NCI-H1048 (cell line): ENCODE measurements at places on chromosomes 11 and 22.
A peak's percentile ranks its signal among the peaks of the same experiment; 100 is the strongest.

DNA sequence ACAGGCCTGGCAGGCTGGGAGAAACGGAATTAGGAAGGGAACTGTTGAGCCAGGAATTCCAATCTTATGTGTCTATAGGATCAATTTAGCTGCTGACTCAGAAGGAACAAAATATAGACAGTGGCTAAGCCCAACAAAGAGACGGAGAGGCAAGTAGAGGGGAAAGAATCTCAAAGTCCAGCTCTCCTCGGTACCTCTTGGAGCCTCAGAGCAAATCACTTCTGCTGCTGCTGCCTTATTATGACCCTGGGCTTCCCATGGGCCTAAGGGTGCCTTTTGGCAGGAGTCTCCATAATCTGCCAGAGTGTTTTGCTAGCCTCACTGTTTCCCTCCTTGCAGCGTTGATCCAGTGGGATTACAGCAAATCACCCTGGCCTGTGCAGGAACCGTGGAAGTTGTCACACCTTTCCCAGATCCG, 31.7 kb downstream of the PAX6 start:
- no peak for DNase-seq

- DNase-seq = no peak
These were observed 13.2 kb downstream of the C11orf87 start for GRCh38 chr11:109435121-109435742.

- DNase-seq = no peak
These were observed 39.9 kb downstream of the MYEOV start for GRCh38 chr11:69333879-69334278.

GRCh38 chr11:16911186-16911585, 103.0 kb downstream of the PLEKHA7 start:
- no peak for DNase-seq

GRCh38 chr22:23283591-23284503, 103.5 kb downstream of the BCR start:
- no peak for DNase-seq

GRCh38 chr11:12503039-12503484, 125.7 kb downstream of the PARVA start:
- DNase-seq = no peak

DNA sequence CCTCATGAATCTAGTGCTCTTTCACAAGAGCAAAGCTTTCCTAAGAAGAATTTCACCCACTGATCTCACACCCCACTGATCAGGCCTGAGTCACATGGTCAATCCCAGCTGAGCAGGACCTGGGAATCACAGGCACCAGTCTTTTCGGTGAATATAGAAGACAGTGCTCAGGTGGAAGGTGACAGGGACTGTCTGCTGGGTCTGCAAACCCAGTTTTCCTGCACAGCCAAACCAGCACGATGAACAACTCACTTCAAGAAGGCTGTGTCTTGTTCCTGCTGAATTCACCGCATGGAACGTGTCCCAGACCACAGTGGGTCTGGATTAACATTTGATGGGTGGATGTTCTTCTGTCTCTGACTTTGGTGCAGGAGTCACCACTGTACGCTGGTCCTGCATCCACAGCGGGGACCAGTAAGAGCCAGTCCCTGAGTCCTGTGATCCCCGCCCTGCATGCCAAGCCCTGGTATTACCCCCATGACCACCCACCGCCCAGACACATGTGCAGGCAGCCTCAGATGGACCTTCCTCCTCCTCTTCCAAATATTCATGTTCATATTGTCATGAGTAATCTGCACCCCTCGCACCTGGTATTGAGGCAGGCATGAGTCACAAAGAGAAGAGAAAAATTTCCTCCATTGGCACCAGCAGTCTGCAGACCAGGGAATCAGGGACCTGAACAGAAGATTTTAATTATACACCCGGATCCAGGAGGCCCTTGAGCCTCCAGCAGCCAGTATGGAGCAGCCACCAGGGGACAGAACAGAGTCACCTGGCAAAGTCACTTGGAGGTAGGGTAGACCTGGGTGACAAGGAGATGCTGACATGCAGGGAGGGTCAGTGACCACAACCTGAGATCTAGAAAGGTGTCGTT, 8.6 kb upstream of the IGLL5 start:
- DNase-seq = no peak

DNA sequence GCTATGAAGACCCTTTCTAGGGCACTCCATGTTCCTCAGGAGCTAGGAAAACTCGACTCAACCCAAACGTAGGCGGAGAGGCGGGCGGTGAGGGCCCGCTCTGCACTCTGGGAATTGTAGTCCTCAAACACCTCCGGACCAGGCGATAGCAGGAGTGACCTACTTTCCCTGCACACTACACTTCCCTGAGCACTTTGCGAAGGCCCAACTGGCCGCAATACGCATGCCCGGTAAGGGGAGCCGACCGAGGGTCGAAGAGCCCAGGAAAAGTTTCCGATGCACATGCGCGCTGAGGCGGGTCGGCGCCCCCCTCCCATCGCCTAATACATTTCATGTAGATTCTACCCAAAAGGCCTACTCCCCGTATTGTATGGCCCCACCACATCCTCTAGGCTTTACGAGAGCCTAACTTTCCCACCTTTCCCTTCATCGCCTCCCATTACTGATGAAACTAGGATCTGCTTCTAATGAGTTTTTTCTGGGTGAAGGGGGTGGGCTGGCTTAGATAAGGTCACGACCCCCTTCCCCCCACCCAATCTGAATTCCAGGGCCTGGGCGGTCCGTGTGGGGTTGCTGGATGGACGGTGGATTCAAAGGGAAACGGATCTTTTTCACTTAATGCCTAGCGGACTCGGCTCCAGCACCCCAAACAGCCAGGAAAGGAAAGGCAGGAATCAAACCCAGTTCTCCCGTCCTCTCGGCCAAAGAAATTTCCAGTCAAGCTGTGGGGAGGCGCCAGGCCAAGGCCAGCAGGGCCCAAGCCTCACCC, 2.1 kb downstream of the TOB2 start:
- DNase-seq = peak; percentile 90

- DNase-seq = no peak
These were observed 861.8 kb downstream of the LRRC4C start for GRCh38 chr11:40597546-40598113.

DNA sequence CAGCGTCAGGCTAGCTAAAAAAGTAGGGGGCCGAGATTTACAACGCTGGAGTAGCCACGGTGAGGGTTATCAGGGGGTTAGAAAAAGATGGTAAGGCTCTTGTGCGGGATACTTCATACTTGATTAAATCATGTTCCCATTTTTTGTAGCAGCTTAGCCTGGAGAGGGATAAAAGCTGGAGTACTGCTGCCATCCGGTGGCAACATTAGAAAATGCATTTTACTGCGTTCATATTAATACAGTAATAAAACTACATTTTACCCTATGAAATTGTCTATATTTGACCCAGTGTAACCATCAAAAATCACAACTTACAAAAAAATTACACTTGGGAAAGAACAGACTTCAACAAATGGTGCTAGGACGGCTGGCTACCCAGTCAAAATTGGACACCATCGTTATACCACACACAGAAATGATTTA, 17.3 kb downstream of the RPUSD4 start:
- no peak for DNase-seq

- no peak for DNase-seq
These were observed 772 bp downstream of the C22orf15 start for GRCh38 chr22:23763579-23763945.

DNA sequence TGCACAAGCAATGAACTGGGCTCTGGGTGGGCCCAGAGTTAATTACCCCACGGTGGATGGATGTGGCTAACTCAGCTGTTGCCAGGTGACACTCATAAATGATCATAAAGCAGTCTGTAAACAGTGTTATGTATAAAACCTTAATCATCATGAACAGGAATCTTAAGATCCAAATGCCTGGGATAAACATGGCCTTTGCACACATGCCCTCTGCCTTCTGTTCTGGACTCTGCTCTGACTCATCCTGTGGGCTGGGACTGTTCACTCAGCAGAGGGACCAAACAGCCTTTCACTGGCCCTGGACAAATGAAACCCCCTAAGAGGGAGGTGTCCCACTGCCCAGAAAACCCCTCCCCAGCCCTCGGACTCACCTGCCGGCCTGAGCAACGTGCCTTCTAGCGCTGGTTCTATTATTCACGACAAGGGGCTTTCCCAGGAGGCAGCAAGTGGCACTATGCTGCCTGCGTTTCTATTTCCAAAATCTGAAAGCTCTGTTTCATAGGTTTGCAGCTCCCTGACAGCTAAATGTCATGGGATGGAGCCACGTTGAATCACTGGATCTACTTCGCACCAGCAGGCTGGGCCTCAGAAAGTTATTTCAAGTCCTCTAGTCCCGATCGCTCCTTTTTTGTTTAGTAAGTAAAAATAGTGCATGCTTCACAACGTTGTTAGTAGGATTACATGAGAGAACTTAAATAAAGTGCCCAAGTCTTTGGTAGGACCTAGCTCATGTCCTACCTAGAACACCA, 53.0 kb downstream of the LARGE1 start:
- DNase-seq = no peak

DNA sequence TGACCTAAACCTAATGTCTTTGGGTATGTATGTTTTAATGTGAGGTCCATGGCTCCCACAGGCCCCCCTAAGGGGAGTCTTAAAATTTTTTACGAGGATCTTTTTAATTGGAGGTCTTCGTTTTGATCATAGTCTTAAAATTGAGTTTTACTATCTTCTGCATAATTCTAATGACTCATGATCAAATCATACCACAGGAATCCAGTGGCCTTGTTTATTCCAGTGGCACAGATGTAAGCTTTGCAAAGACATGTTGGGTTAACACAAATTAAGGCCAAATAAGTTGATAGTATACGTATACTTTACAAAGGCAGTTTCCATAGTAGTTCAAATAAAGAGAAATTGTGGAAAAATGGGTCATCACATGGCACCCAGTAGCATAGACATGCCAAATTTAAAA, 33.9 kb upstream of the FJX1 start:
- DNase-seq = no peak

GRCh38 chr11:76656571-76657081, 13.9 kb downstream of the LRRC32 start:
- DNase-seq = no peak

DNA sequence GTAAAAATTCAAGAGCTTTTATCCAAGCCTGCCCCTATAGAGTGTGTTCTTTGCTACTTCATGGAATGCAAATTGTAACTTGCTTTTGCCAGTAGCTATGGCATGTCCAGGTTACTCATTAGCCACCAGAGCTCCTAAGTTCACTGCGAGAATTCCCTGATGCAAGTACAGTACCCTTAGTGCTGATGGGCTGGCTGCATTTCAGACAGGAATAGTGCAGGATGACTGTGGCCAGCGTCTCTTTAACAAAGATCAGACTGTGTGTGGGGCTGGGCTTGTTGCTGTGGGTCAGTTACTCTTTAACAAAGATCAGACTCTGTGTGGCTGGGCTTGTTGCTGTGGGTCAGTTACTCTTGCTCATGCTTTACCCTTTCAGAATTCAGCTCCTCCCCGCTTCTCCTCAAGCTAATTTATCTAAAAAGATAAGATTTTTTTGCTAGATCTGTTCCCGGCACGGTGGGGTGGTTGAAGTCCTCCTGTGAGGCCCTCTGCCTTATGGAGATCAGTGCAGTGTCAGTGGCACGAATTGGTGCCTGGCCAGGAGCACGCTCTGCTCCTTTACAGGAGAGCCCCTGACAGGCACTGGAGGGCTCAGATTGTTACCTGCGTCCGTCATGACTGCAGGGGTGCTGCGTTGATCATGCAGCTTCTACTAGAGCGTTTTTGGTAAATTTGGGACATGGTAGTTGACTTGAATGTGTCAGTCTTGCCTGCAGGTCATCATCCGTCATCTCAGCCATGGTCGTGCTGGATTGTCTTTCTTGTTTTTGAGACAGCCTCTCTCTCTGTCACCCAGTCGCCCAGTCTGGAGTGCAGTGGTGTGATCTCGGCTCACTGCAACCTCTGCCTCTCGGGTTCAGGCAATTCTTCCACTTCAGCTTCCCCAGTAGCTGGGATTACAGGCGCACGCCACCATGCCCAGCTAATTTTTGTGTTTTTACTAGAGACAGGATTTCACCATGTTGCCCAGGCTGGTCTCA, 27.0 kb downstream of the AP2A2 start:
- DNase-seq = no peak
